ENCODE measurements at places on chromosomes 11 and 22. TPM values are rescaled to one million over a fixed set of nuclear protein-coding genes. Genes with fewer than 3 reads are reported as not detected.

PLAAT2 gene
- 0.28 TPM for total RNA-seq

WNT11 gene
- not detected for total RNA-seq

DEUP1 gene
- total RNA-seq: not detected

MMP8 gene
- not detected for total RNA-seq

SNRPD3 gene
- total RNA-seq: 86.7 TPM

OR5P2 gene
- total RNA-seq: not detected

PRR33 gene
- 0.05 TPM for total RNA-seq

LMO2 gene
- not detected for total RNA-seq

BSX gene
- not detected for total RNA-seq

Measured in activated naive CD4-positive, alpha-beta T cell treated with anti-CD3 and anti-CD28 coated beads, Interleukin-2, amount 10 ng/mL, durations not matched to agents 5 hours and 36 hours (primary cell).